ENCODE measurements at places on chromosomes 4 and X.

DNA sequence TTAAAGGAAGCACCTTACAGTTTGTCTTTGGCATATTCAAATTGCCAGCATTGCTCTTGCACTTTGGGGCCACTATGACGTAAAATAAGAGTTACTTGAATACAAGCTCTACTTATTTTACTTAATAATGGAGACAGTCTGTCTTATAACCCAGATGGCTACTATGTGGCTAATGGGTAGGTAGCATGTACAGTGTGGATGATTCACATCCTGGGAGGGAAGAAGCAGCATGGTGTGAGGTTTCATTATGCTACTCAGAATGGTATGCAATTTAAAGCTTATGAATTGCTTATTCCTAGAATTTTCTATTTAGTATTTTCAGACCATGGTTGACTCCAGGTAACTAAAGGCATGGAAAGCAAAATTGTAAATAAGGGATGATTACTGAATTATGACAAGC, 761.8 kb upstream of the ATOH1 start:
- DNase-seq, result no peak

DNA sequence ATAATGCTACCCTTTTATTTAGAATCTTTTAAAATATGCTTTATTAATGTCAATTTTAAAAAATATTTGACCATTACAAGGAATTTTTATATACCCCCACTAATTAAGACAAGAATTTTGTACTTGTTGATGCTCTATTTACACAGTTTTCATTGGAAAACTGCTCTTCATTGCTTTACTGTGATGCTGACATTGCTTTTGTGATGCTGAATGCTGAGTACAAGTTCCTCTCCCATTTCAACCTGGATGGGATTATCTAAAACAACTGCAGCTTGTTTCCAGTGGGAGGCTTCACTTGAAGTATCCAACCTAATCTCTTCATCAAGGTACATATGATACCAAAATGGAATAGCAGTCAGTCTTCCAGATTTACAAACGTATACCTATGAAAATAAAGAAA, 21.2 kb downstream of the TMEM184C start:
- no peak for DNase-seq

- DNase-seq, result no peak
Measured at GRCh38 chrX:101488796-101489195, 3.5 kb downstream of the ARMCX4 start.

DNA sequence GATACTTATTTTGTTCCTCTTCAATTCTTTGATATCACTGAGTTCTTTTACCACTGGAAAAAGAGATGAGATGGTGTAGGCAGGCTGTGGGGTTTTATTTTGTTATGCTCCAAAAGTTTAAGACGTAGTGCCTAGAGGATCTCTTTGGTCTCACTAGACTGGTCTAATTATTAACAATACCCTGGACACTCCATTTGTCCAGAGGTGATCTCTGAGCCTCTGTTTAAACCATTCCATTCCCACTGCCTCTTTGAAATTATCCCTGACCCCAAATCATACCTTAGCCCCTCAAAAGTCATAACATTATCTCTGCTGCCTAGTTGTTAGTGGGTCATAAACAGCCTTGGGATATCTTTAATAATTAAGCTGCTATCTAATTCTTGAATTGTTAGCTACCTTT, 24.2 kb downstream of the SMPX start:
- DNase-seq, result no peak

DNA sequence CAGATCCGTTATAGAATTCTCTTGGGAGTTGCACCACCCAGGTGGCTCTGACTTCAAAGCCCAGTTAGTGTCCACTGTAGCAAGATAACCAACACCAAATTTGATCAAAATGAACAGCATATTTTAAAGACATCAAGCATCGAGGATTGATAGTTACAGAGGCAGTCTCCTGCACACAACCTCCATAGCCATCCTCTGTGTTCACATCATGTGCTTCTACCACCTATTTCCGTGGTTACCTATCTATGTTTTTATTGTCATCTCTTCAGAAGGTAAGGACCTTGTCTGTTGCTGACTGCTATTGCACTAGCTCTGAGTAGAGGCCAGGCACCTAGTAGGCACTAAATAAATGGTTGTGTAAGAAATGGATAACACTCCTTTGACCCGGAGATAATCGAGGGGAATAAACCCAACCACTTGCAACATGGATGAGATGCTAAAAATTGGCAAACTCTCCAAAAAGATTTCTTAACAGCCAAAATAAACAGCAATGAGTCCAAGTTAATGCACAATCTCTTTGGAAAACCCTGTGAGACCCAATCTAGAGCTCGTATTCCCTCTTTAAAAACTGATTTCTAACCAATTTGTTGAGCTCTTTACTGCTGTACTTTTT, 14.7 kb upstream of the C1QTNF7 start:
- DNase-seq, result no peak

DNA sequence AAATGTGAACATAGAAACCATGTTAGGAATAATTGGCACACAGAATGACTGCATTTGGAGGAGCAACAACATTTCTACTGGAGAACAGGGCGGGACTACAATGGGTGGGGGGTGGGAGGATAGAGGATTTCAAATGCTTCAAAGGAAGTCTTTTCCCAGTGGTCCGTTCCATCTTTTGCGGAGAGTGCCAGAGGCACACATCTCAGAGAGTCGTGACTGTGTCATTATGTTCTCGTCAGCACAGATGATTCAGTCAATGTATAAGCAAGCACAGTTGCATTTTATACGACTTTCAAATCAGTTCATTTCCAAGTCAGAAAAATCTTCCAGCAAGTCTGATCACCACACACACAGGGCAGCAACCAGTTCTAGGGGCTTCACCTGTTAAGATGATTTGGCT, 22.7 kb upstream of the GPR50 start:
- DNase-seq, result no peak

- DNase-seq, result no peak
Measured at GRCh38 chr4:159766241-159766640, 663.4 kb downstream of the RAPGEF2 start.

DNA sequence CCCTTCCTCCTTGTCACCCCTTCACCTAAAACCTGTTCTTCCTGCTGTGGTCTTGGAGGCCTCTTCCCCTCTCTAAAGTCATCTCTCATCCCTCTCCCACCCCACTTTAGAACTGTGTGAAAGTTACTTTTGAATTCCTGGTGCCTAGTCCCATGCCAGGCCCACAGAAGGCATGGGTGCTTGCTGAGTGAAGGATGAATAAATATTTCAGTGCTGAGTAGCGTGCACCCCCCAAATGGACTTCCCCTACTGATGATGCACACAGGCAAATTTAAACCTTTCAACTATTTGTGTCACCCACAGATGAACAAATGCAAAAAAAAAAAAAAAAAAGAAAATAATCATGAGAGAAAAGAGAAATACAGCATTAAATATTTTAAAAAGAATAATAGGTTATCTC, 19.8 kb downstream of the PSMD10 start:
- DNase-seq, result no peak

DNA sequence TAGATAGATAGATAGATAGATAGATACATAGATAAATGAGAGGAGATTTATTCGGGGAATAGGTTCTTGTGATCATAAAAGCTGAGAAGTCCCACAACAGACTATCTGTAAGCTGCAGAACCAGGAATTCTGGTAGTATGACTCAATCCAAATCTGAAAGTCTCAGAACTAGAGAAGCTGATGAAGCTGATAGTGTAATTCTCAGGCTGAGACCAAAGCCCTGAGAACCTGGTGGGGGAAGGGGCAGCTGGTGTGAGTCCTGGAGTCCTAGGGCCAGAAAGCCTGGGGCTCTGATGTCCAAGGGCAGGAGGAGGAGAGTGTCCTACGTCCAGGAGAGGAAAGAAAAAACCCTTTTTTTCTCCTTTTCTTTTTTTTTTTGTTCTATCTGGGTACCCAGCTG, 8.0 kb upstream of the BANK1 start:
- no peak for DNase-seq

- DNase-seq, result no peak
Measured at GRCh38 chr4:181604546-181604945, 638.7 kb upstream of the TENM3 start.

DNA sequence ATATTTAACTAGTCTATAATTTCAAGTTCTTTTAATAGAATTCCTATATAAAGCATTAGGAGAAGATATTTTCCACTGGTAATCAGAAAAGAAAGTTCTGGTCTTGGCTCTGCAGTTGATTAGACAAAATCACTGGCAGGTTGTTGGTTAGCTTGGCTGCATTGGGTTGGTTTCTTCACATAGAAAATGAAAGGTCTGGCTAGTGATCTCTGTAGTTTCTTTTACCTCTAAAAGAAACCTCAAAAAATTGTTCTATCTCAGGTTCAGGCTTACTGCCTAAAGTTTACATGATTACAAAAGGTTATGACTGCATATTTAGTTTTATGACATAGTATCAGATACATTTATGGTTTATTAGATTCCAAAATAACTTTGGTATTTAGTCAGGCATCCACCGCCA, 95.8 kb upstream of the NAP1L5 start:
- DNase-seq, result no peak

- DNase-seq, result no peak
Measured at GRCh38 chrX:149230689-149231088, 274.4 kb downstream of the IDS start.

DNA sequence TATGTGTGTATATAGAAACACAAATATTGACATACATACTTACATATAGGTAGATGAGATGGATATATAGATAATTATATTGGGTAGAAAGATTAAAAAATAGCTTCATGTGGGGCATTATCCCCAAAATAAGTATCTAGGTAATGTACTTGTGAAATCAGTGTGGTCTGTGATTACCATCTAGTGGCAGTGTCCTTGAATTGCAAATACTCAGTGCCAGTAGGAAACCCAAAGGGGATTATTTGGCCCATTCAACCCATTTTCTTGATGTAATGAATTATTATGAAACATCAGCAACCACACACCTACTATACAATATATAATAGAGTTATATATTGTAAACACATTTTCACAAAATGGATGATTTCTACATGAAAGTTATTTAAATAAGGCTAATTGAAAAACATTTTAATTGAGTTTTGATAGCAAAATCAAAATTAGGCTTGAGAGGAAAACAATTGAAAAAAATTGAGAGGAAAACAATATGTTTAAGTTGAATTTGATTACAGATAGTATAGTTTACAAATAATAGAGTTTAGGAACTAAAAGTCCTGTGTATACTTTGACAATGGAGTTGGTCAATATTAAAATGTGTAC, 389.4 kb downstream of the GALNTL6 start:
- DNase-seq, result no peak

GRCh38 chr4:25937801-25938200, 23.8 kb downstream of the SMIM20 start:
- no peak for DNase-seq

- DNase-seq, result peak; percentile 77
Measured at GRCh38 chrX:106611679-106612392, at the start of gene RADX. Gene RADX (plus strand): TSS chrX:106611978. CDS start chrX:106612081, 103 bp downstream.

GRCh38 chr4:124851741-124852140, 139.2 kb upstream of the ANKRD50 start:
- no peak for DNase-seq

GRCh38 chr4:168846414-168846813, 163.6 kb downstream of the CBR4 start:
- no peak for DNase-seq

DNA sequence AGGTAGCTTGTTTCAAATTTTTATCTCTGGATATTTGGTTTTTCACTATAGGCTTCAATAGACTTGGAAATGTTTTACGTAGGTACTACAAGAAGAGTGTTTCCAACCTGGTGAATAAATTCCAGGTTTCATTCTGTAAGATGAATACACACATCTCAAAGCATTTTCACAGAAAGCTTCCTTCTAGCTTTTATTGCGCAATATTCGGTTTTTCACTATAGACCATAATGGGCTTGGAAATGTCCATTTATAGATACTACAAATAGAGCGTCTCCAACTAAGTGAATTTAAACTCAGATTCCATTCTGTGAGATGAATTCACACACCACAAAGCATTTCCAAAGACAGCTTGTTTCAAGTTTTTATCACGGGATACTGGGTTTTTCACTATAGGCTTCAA, 857.7 kb upstream of the HS3ST1 start:
- no peak for DNase-seq

- DNase-seq, result no peak
Measured at GRCh38 chr4:145176641-145177432, 3.6 kb downstream of the OTUD4 start.

DNA sequence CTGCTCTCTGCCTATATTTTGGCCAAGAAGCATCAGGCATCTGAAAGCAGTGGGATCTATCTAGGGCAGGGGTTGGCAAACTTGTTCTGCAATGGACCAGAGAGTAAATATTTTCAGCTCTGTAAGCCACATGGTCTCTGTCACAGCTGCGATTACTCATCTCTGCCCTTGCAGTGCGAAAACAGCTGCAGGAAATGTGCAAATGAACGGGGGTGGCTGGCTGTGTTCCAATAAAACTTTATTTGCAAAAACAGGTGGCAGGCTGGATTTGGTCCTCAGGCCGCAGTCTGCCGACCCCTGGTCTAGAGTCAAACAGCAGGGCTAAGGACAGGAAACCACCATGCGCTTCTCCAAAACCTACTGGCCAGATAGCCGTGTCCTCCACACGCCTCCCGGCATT, 48.6 kb downstream of the ACOX3 start:
- DNase-seq, result no peak

- no peak for DNase-seq
Measured at GRCh38 chrX:39627257-39627656, 470.5 kb downstream of the BCOR start.

GRCh38 chr4:78606530-78607095, 55.0 kb downstream of the ANXA3 start:
- no peak for DNase-seq

- no peak for DNase-seq
Measured at GRCh38 chrX:129193357-129193756, 329.9 kb downstream of the SMARCA1 start.

DNA sequence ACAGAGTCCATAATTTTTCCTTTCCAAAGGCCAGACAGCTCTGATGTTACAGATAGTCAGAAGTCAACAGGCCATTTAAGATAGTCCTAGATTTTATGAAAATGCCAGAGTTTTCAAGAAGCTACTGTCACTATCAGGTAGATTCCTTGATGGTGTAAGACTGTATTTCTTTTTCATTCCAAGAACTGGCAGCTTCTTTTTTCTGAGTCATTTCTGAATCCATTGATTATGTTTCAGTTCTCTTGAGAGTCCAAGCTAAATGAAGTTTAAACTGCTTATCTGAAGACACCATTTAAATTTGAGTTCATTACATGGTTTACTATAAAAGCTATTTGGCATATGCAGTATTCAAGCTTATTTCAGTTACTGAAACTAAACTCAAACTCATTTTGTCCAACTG, 44.6 kb downstream of the RASSF6 start:
- no peak for DNase-seq

- no peak for DNase-seq
Measured at GRCh38 chrX:27728291-27728690, 79.5 kb upstream of the MAGEB10 start.

GRCh38 chrX:31508338-31508737, 436.5 kb upstream of the FTHL17 start:
- DNase-seq, result no peak

DNA sequence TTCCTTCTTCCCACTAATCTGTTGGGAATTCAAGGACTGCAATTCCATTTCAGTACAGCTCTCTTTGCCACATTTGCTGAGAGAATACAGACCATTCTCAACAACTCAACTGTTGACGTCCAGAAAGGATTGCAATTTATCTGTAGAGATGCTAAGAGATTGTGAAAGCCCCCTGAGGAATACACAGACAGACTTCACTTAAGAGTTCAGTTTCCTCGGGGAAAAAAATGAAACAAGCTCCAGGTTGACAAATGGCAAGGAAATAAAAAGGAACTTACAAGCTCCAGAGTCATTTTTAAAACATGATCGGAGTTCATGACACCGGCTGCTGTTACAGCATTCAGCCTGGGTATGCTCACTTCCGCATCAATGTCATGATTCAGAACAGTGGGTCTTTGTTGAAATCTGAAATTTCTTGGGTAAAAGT, 13.8 kb downstream of the TLR10 start:
- DNase-seq, result no peak

Measured in stimulated activated CD8-positive, alpha-beta memory T cell treated with anti-CD3 and anti-CD28 coated beads, Interleukin-7, amount 100 ng/mL, for 4 hours (primary cell).